Testis (tissue), 5 donors: ENCODE measurements at places on chromosomes 1 and 21. TPM values are rescaled to one million over a fixed set of nuclear protein-coding genes. Genes with fewer than 3 reads are reported as not detected.

GJA4 gene
- 10.9 TPM for polyA plus RNA-seq

NBPF10 gene
- polyA plus RNA-seq = 2.3 TPM

SYNC gene
- 12.4 TPM for polyA plus RNA-seq

USP33 gene
- polyA plus RNA-seq = 35.7 TPM

RBBP5 gene
- polyA plus RNA-seq = 11.7 TPM

NBPF6 gene
- polyA plus RNA-seq = 10.7 TPM

ANXA9 gene
- polyA plus RNA-seq = 5.7 TPM

CRABP2 gene
- polyA plus RNA-seq = 21.0 TPM

ZNF670 gene
- polyA plus RNA-seq = 5.4 TPM

DNA sequence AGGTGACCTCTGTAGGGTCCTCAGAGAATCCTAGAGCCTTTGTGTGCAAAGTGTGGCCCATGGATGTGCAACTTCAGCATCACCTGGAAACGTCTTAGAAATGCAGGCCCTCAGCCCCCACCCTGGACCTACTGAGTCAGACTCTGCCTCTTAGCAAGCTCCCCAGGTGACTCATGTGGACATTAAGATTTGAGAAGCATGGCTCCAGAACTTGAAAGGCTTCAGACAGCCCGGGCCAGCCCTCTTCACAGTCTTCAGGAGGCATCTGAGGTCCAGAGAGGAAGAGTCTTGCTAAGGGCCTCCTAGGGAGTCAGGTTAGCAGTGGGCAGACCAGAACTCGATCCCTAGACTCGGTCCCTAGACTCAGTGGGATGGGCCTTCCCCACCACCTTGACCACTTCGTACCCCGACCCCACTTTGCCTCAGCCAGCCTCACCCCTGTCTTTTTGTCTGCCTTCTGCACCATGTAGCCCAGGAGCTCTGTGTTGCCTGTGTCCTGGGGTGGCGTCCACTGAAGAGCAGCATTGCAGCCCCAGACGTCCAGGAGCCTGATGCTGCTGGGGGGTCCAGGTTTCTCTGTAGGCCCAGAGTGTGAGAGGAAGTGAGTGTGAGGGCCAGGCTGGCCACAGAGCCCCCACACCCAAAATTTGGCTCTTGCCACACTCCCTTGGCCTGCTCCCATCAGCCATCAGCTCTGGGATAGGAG is 4.8 kb downstream of the MYBPH start:
- DNase-seq = no peak

GRCh38 chr1:107952989-107953388 is 12.0 kb downstream of the VAV3 start:
- DNase-seq = no peak

GRCh38 chr1:21254335-21254951 is 35.8 kb downstream of the ECE1 start:
- peak; percentile 83 for DNase-seq

DNA sequence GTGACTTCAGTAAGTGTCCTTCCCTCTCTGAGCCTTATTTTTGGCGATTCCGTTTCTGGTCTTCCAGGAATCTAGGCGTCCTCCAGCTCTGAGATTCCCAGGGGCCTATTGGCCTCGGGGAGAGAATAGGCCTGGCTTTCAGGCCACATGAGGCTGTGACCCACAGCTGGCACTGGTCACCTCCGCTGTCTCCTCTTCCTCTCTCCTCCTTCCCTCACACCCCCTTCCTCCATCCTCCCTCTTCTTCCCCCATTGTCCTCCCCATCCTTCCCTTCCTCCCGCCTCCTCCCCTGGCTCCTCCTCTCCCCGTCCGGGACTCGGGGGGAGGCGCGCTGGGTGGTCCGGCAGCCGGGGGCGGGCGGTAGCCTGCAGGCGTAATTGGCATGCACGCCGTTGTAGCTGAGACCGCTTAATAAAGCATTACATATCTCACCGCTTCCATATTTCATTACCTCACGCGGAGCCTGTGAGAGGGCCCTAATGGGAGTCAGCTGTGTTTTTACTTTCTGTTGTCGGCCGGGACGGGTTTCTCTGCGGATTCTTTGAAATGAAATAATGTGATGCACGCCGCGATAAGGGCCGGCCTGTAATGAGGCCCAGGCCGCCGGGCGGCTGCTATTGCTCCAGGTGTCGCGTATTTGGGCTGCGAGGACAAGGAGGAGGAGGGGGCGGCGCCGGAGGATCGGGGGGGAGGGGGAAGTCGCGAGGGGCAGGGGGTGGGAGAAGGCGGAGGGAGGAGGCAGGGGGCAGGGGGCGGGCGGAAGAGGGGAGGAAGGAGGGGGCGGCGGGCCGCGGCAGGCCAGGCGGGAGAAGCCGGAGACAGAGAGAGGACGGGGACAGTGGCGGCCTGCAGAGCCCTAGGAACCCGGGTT is 95.3 kb downstream of the FOXD2 start:
- DNase-seq = peak; percentile 70

GRCh38 chr1:219419065-219419464 is 193.8 kb downstream of the ZC3H11B start:
- no peak for DNase-seq

DNA sequence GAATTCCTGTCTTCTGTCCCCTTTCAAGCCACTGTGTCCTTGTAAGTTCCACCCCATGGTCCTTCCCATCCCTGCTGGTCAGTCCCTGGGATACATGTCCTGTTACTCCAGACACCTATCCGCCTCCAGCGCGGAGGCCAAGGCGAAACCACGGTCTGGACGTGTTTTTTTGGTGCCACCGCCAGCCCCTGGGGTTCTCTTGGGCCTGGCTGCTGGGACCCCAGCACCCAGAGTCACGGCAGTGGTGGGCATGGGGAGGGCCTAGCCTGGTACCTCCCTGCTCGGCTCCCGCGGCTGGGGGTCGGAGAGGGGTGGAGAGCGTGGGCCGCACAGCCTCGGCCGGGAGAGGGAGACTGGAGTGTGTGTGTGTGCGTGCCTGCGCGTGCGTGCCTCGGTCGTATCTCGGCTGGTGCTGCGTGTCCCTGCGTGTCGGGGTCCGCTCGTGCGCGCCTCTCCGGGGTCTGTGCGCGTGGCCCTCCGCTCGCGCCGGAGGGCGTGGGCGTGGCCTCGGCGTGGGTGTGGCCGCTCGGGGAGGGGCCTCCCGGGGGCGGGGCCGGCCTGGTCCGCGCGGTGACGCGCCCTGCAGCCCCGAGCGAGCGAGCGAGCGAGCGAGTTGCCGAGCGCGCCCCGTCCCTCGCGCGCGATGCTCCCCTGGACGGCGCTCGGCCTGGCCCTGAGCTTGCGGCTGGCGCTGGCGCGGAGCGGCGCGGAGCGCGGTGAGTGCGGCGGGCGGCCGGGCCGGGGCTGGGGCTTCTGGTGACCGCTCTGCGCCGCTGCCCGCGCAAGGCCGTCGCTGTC is at the start of gene VWA1:
Gene VWA1 (plus strand): TSS at position 585 of the 798 bp plus-strand sequence. CDS start 59 bp downstream, at position 644.
- DNase-seq = peak; percentile 86

- no peak for DNase-seq
These were observed 207.4 kb downstream of the FGGY start for GRCh38 chr1:59504276-59504675.

GRCh38 chr21:14615359-14615974 is 69.4 kb upstream of the SAMSN1 start:
- no peak for DNase-seq

GRCh38 chr1:184146202-184146601 is 94.7 kb downstream of the TSEN15 start:
- no peak for DNase-seq

DNA sequence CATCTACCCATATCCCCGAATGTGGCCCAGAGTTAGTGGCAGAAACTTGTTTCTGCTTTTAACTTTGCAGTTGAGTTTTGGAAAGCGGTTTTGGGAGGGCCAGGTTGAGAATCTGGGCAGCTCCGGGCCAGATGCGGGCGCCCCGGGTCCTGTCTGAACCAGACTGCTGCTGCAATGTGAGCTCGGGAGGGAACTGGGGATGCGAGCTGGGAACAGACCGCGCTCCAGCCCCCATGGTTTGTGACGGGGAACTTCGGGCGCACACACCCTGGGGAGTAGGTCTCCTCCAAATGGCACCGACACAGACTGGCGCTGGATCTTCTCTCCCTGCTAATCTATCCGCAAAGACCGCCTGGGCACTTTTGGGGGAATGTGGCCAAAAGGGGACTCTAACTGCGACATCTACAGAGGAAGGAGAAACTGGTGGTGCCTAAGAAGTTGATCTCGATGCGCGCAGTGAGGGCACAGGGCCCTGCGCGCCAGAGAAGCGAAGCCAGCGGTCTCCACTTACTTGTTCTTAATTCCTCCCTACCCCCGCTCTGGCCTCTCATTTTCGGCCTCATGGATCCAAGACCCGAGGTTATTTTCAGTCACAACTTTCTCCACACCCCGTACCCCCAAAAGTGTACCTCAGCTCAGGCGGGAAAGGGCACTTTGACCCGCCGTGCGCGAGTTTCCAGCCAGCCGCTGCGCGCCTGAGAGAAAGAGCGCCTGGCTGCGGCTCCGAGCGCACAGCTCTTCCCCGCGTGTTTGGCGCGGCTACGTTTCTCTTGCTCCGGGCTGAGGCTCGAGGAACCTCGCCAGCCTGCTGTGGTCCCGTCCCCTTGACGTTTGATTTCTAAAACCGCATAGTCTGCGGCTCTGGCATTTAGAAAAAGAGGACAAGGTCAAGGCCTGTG is 411.0 kb upstream of the ESRRG start:
- DNase-seq = no peak

DNA sequence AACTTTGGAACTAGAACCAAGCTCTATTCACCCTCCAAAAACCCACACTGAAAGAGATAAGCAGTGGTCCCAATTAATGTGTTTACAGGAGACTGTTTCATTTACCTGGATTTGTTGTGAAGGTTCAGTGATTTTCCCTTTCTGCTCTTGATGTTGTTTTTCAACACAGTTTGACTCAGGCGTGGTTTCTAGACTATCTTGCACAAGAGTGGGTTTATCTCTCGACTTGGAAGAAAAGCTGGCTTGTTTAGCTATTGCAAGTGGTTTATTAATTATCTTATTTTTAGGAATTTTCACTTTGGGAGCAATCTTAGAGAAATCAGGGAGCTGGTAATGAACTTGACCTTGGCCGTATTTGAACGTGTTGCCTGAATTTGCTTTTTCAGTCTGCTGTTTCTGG is 5.3 kb downstream of the AKNAD1 start:
- no peak for DNase-seq

DNA sequence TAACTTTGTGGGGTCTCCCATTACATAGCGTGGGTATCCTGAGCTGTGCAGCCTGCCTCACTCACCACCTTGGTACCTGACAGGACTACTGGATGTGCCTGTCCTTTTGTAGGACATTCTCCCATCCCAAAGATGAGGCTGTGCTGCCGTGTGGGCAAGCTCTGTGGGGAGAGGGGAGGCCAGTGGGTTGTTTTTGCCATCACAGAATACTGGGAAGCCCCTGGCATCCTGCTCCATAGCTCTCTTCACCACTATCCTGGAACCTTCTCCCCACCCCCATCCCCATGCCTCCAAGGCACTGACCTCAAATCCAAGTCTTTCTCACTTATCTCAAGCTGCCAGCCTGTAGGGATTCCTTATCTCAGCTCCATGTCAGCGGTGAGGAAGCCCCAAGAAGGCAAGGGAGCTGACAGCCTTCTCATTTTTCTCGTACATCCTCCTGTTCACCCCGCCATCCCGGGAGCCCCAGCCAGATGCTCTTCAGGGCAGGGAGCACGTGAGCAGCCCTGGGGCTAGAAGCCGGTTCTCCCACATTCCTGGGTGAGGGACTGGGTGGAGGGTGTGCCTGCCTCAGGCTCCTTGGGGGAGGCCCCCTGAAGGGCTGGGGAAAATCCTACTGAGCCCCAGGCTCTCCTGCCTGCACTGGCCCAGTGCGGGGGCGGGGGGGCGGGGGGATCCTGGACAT is 2.4 kb upstream of the ELF3 start:
- DNase-seq = no peak

GRCh38 chr21:34342476-34342875 is 21.3 kb upstream of the KCNE2 start:
- DNase-seq = no peak

DNA sequence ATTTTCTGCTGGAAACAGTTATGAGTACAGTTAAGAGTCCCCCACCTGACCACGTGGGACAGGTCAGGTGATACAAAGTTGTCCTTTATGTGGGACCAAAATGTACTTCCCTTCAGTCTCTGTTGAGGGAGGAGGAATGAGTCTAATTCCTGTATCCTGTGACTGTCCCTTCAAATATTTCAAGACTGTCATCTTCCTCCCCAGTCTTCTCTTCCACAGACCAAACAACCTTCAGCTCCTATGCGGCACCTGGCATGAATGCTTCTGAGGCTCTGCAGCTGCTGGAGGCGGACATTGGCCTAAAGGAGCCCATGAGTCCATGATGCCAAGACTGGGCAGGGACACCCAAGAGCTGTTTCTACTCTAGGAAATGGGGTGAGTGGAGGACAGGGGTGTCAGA is 72.1 kb upstream of the SIM2 start:
- DNase-seq = no peak

GRCh38 chr1:89035080-89035479 is 12.4 kb upstream of the GBP3 start:
- no peak for DNase-seq

GRCh38 chr1:32541064-32541566 is 1.9 kb downstream of the ZBTB8A start:
- DNase-seq = no peak

GRCh38 chr21:14545906-14546480 is at the start of gene SAMSN1:
Gene SAMSN1 (minus strand): TSS chr21:14546315. CDS start chr21:14546261, 54 bp downstream.
- DNase-seq = peak; percentile 33

DNA sequence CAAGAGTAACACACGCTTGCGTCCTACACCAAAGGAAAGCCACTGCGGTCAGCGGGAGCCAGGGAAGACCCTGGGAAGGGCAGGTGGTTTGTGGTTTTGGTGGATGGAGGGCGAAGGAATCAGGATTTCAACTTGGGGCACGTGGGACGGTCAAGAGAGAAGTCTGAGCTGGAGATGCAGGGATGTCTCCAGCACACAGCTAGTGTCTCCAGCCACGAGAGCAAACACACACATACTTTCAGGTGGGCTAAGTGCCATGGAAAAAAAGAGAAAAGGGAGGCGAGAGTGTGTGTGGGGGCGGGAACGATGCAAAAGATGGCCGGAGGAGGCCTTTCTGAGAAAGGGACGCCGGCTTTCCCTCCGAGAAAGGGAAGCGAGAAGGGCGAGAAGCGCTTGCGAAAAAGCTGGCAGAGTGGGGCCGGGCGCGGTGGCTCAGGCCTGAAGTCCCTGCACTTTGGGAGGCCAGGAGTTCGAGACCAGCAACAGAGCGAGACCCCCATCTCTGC is 1.4 kb upstream of the SRRM1 start:
- peak; percentile 47 for DNase-seq

GRCh38 chr1:40363721-40364120 is 9.8 kb upstream of the SMAP2 start:
- DNase-seq = no peak

GRCh38 chr1:92488832-92489231 is 2.1 kb upstream of the GFI1 start:
- no peak for DNase-seq

DNA sequence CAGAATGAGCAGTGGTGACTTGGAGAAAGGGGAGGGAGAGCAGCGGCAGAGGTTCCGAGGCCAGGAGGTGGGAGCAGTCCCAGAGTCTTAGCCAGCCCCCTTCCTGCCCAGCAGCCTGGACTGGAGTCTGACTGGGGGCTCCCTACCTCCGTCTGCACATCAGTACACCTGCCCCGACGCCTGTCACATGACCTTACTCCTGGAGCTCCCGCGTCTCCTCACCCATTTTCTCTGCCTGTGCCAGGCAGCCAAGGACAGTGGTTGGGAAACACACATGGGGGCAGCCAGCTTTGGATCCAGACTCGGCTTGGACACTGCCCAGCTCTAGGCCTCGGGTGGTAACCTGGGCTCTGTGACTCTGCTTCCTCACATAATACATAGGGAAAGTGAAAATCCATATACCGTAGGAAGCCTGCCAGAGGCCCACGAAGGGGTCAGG is 16.9 kb downstream of the ACTRT2 start:
- DNase-seq = peak; percentile 23

GRCh38 chr21:44874497-44875315 is 1.2 kb upstream of the PTTG1IP start:
- DNase-seq = peak; percentile 64
